Cortex of kidney (tissue), 1 donor: ENCODE measurements at places on chromosomes 7 and 10.

GRCh38 chr7:1924258-1924817, 254.3 kb downstream of the ELFN1 start:
- DNase-seq, result no peak

DNA sequence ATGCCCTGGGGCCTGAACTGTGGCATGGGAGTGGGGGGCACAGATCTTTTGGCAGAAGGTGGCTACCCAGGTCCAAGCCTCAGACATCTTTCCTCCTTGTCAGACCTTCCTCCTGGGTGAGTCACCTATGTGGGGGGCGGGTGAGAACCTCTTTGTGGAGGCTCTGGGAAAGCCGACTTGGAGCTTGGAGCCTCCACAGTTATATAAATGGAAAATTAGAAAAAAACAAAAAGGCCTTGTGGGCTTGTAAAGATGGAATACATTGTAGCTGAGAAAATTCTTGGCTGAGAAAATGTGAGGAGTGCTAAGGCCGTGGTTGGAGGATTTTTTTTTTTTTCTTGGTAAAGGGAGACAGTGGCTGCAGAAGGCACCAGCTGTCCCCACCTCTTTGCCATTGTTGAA, 292.5 kb downstream of the CCDC3 start:
- DNase-seq, result no peak

GRCh38 chr10:64468219-64468618, 947.0 kb downstream of the REEP3 start:
- DNase-seq, result no peak

- no peak for DNase-seq
Observed at GRCh38 chr10:25933653-25934608, at the start of gene MYO3A. Gene MYO3A (plus strand): TSS chr10:25934229. CDS start chr10:25952111, 17,882 bp downstream.

DNA sequence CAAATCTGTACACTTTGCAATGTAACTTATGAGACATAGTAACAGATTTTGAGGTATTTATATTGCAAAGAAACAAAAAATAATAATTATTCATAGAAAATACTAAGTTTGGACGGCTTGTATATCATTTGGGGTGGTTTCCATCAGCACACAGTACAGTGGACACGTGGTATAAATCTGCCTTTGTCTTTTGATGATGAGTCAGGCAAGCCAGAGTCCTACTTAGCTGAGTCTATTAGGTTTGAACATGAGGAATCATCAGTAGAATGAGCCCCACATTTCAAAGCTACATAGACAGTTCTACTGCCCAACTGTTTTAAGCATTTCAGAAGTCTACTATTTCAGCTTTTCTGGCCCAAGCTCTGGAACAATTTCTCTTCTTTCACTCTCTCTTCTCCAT, 803.2 kb downstream of the PHTF2 start:
- no peak for DNase-seq

DNA sequence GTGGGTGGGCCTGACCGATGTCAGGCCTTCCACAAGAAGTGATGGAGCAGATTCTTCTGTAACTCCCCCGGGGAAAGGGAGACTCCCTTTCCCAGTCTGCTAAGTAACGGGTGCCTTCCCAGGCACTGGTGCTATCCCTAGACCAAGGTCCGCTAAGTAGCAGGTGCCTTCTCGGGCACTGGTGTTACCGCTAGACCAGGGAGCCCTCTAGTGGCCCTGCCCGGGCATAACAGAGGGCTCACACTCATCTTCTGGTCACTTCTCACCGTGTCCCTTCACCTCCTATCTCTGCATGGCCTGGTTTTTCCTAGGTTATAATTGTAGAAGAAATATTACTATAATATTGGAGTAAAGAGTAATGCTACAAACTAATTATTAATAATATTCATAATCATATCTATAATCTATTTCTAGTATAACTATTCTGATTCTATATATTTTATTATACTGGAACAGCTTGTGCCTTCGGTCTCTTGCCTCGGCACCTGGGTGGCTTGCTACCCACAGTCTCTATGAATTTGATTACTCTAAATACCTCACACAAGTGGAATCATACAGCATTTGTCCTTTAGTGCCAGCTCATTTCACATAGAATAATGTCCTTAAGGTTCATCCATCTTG, 1378.7 kb downstream of the XPNPEP1 start:
- DNase-seq, result no peak

DNA sequence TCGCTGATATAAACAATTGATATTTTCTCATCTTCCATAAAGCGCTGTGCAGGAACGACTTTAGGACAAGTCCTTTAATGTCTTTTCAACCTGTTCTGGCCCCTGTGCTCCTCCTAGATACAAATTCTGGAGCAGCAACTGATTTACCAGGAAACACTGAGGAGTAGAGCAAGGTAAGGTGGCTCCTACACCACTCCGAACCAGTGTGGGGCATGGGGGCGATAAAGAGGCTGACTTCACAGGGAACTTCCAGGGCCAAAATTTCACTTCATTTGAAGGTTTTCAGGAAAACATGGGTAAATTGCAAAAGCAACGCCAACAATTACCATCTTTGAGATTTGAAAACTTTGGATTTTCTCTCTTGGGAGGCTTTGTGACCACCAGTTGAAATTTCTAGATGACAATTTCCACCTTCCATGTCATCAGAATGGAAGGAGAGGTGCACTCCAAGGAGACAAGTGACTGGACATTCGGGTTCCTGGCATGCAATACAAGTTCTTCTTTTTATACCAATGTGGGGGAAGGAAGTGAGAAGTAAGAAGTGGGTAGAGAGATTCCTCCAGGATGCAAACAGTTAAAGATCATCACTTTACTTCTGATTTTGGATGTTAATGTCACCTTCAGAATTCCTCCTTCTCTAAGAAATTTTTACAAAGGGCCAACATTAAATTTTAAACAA, 118.5 kb downstream of the FAM107B start:
- no peak for DNase-seq

DNA sequence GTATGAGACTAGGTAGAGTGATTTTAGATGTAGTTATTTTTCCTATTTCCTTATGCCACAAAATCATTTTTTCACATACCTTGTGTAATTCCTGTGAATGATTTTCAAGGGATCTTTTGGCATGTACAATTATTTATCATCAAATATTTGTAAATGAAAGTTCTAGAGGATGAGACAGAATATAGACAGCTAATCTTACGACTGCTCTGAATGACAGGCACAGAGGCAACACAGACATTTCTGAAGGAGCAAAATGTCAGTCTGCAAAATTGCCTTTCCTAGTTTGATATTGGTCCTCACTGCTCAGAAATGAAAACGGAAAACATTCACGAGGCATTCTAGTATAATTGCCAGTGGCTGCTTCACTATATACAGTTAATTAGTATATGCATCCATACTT, 810.6 kb upstream of the C7orf33 start:
- no peak for DNase-seq

GRCh38 chr10:69340695-69341094, 62.4 kb downstream of the HK1 start:
- DNase-seq, result no peak

DNA sequence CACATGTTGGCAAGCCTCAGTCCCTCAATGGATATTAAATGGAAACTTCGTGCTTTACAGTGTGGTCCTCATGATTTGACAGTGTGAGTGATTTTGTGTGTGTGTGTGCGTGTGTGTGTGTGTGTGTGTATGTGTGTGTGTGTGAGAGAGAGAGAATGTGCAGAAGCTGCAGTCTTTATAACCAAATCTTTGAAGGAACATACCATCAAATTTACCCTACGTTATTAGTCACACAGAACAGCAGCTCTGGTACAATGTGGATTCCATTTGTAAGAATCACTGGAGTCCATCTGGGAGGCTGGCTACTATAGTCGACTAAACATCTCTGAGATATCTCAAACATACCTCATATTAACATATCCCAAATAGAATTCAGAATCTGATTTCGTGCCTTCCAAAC, 928.0 kb upstream of the POT1 start:
- no peak for DNase-seq

DNA sequence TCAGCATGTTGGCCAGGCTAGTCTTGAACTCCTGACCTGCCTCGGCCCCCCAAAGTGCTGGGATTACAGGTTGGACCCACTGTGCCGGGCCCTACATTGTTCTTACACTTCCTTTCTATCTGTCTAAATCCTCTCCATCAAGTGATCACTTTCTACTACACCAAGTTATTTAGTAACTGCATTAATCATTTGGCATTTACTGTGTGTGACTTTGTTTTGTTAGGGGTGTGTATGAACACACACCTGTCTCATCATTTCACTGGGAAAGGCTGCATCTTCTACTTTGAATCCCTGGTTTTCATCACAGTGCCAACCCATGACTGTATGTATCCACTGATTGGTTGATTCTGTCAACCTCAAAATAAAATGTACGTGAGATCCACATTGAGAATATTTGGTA, 23.0 kb upstream of the CCDC71L start:
- no peak for DNase-seq

- DNase-seq, result no peak
Observed at GRCh38 chr7:100489121-100489520, 5.4 kb downstream of the NYAP1 start.

GRCh38 chr7:22571766-22572165, 71.8 kb upstream of the STEAP1B start:
- no peak for DNase-seq
